Skeletal muscle cell (primary cell): ENCODE measurements at places on chromosomes 12 and 14.

DNA sequence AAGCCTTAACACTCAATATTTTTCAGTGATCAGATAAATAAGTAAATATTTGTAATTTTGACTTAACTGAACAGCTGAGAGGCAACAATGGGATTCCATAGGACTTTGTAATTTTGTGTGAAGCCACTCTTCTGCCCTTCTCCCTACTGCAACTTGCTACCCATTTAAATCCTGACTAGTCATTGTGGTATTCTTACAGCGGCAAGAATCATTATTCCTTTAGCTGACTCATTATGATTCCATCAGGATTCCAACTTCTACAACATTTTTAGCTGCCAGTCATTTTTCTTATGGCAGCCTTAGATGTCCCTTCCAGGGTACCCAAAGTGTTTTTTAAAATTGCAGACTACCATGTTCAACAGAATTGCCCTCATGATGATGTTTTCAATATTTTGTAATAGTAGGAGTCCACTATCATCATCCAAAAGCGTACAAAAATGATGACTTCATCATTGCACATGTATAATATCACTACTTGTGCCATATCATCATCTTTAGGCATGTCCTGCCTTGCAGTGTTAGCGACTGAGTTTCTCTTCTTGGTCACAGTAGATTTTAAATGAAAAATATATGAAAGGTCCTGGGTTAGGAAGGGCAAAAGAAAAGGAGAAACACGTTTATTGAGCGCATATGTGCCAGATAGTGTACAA, 5.1 kb upstream of the MAGOHB start:
- peak; percentile 61 for DNase-seq

DNA sequence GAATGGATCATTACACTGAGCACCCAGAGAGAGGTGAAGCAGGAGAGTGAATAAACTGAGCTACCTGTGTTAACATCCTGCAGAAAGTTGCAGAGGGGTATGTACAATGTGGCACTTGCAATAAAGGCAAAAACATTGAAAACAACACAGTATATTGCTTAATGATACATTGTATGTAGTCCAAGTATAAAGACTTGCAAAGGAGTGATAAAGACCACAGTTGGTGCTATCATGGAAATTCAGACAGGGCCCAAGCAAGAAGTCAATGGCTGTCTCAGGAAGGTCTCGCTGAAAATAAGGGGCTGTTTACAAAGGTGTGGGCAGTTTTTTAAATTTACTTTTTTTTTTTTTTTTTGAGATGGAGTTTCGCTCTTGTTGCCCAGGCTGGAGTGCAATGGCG, 10.0 kb downstream of the TMEM120B start:
- DNase-seq = no peak

DNA sequence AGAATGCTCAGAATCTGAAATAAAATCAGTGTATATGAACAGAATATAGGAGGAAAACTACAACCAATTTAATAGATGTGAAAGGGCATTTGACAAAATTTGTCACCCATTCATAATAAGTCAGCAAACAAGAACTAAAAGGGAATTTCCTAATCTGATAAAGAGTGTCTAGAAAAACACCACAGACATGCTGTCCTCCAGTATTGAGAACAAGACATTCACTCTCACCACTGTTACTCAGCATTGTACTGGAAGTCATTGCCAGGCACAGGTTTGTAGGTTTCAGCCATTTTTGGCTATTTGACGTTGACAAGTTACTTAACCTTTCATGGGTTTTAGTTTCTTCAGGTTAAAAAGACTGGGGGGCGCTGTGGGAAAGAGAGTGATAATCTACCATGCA, 13.2 kb downstream of the EIF2S1 start:
- DNase-seq = no peak

DNA sequence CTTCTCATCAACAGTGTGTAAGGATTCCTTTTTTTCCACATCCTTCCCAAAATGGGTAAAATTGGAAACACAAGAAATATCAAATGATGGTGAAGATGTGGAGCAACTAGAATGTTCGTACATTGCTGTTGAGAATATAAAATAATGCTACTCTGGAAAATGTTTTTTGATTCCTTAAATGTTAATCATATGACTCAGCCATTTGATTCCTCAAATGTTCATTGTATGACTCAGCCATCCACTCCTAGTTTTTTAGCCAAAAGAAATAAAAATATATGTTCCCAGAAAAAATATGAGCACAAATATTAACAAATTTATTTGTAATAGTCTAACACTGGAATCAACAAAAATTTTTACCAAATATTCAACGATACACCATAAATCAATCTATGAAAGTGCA, 1108.6 kb downstream of the LRFN5 start:
- DNase-seq = no peak

DNA sequence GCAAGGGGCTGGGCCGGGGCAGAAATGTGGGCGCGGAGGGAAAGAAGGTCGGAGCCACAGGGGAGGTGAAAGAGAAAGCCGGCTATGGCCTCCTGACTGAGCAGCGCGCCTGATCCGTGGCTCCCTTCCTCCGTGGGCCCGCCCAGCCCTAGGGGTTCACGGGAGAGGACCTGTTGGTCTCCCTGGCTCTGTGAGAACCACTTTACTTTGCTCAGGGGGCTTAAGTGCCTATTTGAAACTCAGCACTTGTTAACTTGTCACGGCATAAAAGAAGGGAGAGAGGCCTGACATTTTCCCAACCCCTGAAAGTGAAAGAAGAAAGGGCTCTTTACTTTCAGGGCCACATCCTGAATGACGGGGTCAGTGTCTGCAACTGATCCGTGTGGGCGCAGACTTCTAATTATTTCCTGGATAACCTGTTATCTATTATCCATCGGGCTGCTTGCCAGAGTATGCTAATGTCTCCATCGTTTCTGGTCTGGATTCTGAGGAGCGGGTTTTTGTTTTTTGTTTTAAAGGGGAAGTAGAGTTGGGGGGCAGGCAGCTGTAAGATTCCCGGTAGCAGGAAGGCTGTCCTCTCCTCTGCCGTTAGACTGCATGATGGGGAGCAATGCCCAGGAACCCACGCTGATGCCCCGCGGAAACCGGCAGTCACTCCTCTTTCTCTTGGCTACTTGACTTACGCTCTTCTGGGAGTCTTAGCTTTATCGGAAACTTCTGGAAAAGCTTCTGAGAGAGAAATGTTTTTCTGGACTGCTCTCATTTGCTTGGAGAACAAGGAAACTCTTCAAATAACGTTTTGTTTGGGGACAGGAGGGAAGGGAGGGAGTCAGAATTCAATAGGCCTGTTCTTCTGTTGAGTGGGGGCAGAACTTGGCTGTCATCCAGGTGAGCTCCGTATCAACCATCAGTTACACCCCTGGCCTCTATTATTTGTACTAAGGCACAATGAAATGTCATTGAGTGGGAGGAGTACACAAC, 127.7 kb upstream of the MAX start:
- no peak for DNase-seq

GRCh38 chr14:88947646-88948598, 123.5 kb downstream of the TTC8 start:
- DNase-seq = no peak

DNA sequence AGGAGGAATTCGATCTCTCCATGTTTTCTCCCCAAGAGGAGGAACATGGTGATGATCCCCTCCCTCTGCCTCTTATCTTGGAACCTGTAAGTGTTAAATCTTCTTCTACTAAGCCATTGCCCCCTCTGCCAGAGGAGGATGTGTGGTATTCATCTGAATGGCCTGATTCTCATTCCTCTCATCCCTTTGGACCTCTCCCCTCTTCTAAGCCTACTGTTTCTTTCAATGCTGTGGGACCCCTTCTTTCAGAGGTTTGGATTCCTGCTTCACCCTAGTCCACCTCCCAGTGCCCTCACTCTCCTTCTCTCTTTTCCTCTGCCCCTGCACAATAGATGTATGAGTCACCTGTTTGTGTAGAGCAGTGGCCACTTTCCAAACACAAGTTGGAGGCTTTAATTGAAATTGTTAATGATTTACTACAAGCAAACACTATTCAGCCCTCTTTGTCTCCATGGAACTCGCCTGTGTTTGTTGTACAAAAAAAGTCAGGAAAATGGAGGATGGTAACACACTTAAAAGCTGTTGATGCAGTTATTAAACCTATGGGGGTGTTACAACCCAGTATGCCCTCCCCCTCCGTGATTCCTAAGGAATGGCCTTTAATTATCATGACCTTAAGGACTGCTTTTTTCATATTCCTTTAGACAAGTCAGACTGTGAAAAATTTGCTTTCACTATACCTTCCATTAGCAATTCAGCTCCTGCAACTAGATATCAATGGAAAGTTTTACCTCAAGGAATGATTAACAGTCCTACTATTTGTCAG, 192.1 kb upstream of the ALG10B start:
- DNase-seq = no peak

GRCh38 chr12:40152783-40153383, 47.0 kb upstream of the SLC2A13 start:
- DNase-seq = no peak

- DNase-seq = no peak
Observed at GRCh38 chr12:92495108-92495507, 207.7 kb upstream of the PLEKHG7 start.

DNA sequence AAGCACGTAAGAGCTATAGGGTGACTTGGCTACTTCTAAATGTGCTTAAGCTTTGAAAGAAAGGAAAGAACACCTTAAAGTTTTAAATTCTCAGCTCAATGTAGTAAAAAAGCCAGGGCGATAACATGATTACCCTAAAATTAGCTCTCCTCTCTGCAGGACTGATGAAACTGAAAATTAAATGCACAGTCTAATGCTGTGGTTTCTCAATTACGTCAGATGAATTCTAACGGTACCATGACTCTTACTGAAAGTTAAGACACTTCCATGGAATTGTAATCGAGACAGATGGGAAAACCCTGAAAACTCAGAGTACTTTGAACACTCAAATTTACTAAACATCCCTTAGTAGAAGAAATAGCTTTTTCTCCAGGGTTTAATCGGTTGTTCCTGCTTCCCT, 25.9 kb upstream of the PRKD1 start:
- no peak for DNase-seq

DNA sequence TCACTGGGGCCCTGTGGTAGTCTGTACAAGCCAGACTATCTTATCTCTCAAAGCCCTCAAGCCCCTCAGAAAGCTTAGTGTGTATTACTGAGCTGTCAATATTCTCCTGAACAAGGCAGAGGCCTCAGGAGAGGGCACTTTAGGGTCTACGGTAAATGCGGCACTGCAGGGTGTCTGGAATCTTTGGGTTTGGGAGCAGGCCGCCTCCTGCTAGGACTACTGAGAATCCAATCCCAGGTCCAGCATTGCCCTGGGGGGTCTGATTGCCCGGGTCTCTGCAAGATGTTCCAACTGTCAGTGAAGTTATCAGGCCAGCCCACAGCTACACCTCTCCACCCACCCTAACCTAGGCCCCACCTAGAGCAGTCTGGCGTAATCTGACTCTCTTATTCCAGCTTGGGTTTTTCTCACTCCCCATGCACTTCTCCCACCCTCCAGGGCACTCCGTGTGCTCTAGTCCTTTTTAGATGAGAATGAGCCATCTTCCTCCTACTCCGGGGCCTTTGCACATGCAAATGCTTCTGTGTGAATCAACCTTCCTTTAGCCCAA, 4.3 kb upstream of the ZFP36L1 start:
- no peak for DNase-seq

- no peak for DNase-seq
Observed at GRCh38 chr12:99911967-99912366, 72.8 kb downstream of the ANKS1B start.

DNA sequence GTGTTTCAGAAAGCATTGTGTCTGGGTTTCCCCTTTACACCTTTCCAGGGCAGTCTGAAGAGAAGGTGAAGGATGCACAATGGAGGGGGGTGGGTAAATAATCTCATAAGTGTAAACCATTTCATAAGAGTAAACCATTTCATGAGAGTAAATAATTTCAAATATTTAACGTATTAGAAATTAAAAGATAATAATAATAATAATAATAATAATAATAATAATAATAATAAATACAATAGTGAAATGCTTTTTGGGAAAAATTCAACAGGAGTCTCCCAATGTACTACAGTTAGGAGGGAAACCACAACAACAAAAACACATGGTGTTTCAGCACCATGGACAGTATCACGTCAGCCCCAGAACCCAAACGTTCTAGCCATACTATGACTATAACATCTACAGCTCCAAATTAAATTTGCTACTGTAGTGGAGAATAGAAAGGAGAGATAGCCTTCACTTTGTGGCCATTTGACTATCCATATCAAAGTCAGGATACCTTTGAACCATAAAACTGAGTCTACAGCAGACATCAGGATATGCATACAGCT, 691.8 kb downstream of the BCL11B start:
- DNase-seq = no peak

- DNase-seq = no peak
Observed at GRCh38 chr12:12048266-12048665, 22.5 kb upstream of the BCL2L14 start.

GRCh38 chr14:100604121-100604501, 16.9 kb upstream of the BEGAIN start:
- no peak for DNase-seq
